Cerebellum (tissue), 4 donors: ENCODE measurements at places on chromosomes 6 and 20. TPM values are rescaled to one million over a fixed set of nuclear protein-coding genes. Genes with fewer than 3 reads are reported as not detected.

- DNase-seq, result no peak
Observed at GRCh38 chr6:4466261-4466660, 309.9 kb upstream of the CDYL start.

GRCh38 chr6:89139509-89140346 lies 6.1 kb upstream of the PM20D2 start:
- DNase-seq, result no peak

The CD109 gene
- total RNA-seq, result 3.1 TPM

DNA sequence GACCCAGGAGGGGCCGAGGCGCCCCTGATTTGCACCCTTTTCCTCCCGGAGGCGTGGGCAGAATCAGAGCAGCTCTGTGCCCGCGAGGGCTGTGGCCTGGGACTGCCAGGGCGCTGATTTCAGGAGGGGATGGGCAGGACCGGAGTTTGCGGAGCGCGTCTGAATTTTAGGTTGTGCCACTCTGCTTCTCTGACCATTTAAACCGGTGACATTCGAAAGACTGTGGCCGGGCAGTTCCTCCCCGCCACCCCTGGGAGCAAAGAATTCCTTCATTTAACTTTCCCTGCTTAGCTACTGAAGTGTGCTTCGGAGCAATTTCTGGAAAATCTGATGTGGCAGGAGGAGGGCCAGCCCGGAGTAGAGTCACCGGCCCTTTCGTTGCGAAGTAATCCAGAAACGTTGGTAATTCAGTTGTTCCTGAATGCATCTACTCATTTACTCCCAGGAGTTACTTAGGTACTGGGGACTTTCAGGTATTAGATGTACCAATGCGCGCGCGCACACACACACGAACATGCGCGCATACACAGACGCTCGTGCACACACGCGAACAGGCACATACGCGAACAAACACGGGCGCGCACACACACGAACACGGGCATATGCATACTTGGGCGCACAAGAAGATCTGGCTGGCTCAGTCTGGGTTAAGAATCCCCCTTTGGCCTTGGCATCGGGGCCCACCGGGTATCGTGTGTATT lies 568 bp downstream of the CCDC170 start:
- peak; percentile 26 for DNase-seq

The SOX18 gene
- 1.6 TPM for total RNA-seq

DNA sequence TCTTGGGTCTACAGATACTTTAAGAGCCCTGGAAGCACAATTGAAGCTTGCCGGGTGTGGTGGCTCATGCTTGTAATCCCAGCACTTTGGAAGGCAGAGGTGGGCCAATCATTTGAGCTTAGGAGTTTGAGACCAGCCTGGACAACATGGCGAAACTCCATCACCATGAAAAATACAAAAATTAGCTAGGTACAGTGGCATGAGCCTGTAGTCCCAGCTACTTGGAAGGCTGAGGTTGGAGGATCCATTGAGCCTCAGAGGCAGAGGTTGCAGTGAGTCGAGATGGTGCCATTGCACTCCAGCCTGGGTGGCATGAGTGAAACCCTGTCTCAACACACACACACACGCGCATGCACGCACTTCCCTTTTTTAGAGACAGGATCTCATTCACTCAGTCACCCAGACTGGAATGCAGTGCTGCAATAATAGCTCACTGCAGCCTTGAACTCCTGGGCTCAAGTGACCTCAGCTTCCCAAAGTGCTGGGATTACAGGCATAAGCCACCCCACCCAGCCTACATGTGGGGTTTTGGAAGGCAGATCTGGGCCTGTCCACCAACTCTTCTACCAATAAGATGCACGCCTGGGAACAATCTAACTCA lies 182.5 kb upstream of the JARID2 start:
- no peak for DNase-seq

- no peak for DNase-seq
Observed at GRCh38 chr6:56816370-56816769, 138.5 kb upstream of the BEND6 start.

GRCh38 chr6:10014557-10014956 lies 400.3 kb downstream of the TFAP2A start:
- DNase-seq, result no peak

GRCh38 chr20:13817342-13817741 lies 32.5 kb downstream of the NDUFAF5 start:
- DNase-seq, result no peak
